ENCODE measurements at places on chromosomes 1 and 21.

DNA sequence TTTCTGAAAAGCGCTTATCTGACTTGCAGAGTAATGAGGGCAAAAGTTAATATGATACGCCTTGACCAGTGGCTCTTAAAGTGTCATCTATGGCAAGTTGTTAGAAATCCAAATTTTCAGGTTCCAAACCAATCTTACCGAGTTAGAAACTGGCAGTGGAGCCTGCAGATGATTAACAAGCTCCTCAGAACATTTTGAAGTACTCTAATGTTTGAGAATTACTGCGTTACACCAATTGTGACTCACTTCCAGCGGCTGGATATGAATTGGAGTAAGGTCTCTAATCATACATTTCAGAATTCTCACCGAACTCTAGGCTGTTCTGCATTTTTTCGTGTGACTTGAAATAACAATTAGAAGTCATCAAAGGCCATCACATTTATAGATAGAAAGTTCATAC lies 73.5 kb upstream of the TMPRSS15 start:
- no peak for DNase-seq

DNA sequence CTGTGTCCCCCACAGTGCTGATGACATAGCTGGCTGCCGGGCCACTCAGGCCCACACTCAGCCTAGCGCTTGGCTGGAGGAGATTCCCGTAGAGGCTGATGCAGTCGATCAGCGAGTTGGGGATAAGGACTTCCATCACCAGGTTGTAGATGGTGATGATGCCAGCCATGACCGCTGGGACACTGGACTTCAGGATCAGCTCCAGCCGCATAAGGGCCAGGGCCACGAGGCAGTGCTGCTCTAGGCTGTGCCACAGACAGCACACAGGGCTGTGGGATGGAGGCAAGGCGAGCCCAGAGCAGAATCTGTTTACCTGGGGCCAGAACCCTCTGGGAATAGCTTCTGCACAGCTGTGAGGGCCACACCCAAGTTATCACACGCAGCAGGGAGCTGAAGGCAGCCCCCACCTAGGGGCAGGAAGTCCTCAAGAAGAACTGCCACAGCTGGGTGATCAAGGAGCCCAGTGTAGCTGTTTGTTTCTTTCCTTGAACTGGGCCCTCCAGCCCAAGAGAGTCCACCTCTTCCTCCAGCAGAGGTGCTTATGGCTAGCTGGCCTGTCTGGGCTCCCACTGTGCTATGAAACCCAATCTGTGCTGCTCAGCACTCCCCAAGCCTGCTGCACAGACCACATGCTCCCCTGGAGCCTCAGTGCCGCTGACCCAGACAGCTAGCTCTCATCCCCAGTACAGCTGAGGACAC lies 6.2 kb downstream of the SLC2A1 start:
- DNase-seq = no peak

- DNase-seq = no peak
Observed at GRCh38 chr1:212539737-212540430, 68.7 kb upstream of the ATF3 start.

GRCh38 chr1:184533049-184533448 lies 146.2 kb downstream of the C1orf21 start:
- DNase-seq = no peak

DNA sequence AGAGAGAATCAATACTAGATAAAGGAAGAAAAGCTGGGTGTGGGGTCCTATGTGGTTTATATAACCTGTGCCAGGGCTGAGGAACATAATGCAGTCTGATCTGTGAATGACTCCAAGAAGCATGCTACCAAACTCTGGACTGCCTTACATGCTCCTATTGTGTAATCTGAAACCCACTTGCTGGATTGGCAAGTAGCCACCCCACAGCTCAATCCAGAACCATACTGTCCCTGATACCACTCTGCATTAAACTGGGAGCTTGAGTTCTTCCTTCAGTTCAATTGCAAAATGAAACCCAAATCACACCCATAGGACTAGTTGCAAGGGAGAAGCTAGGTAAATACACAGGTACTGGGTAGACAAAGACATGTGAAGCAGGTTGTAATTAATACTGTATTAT lies 115.4 kb upstream of the NEGR1 start:
- DNase-seq = no peak

DNA sequence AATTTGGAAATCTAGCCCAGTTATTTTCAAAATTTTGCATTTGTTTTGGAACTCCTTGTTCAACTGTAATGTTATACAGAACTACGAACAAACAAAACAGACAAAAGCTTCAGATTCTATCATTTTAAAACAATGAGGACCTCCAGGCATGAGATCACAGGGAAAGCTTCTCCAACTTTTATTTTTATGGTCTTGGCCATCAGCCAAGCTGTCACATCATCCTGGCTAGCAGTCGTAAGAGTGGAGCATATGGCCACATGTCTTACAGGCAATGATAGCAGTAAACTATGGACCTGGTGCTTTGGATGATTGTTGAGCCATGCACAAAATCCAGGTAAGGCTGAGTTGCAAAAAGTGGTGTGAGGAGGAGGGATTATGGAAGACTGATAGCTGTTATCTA lies 299.6 kb downstream of the LMX1A start:
- no peak for DNase-seq

DNA sequence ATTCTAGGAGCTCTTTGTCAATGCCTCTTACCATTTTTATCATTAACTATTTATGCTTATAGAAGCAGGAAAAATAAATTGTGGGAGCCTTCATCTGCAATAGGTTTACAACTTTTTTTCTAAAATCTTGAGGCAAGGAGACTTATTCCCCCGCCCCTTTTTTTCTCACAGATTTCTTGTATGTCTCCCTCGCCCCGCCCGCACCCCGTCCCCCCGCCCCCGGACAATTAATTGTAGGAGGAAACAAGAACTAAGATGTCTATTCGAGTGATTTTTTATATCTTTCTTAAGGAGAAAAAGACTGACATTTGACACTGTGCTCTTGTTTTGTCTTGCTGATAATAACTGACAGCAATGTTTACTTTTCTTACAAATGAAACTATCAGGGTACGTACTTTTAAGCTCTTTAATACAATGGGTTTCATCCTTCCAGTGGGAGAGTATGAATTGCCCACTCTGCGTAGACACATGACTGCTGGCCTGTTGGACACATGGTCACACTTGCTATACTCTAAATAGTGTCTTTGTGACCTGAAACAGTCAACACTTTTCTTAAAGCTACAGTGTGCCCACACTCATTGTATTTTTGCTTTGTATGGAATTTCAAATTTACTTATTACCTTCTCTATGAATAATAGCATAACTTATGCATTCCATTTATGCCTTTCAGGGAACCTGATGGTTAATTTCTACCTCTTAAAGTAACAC lies 1.5 kb upstream of the IVNS1ABP start:
- no peak for DNase-seq

DNA sequence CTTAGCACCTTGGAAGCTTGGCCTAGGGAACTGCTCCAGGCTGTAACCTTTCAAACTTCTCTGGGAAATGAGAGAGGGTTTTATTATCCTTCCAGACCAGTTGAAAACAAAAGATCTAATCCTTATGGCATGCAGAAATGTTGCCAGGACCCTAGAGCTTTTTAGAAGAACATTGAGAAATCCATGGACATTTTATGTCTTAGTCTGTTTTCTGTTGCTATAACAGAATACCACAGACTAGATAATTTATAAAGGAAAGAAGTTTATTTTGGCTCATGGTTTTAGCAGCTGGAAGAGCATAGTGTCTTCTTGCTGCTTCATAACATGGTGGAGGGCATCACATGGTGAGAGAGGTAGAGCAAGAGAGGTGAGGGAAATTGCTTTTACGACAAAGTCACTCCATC lies 25.8 kb downstream of the OSBPL9 start:
- DNase-seq = no peak

DNA sequence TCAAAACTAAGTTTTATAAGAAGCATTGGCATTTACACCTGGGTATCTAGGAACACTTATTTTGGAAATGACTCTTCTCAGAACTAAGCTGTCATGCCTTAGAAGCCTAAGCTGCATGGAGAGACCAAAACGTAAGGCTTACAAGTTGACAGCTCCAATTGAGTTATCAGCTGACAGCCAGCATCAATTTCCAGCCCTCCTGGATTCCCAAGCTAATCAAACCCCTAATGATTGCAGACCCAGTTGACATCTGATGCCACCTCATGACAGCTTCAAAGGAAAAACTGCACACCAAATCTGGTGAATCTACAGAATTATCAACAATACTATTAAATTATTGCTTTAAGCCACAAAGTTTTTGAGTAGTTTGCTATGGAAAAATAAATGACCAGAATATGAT lies 187.6 kb upstream of the PRMT6 start:
- DNase-seq = no peak

GRCh38 chr1:223153177-223154119 lies 10.4 kb upstream of the TLR5 start:
- DNase-seq = no peak

GRCh38 chr1:168088511-168089325 lies 48.0 kb downstream of the GPR161 start:
- DNase-seq = no peak

DNA sequence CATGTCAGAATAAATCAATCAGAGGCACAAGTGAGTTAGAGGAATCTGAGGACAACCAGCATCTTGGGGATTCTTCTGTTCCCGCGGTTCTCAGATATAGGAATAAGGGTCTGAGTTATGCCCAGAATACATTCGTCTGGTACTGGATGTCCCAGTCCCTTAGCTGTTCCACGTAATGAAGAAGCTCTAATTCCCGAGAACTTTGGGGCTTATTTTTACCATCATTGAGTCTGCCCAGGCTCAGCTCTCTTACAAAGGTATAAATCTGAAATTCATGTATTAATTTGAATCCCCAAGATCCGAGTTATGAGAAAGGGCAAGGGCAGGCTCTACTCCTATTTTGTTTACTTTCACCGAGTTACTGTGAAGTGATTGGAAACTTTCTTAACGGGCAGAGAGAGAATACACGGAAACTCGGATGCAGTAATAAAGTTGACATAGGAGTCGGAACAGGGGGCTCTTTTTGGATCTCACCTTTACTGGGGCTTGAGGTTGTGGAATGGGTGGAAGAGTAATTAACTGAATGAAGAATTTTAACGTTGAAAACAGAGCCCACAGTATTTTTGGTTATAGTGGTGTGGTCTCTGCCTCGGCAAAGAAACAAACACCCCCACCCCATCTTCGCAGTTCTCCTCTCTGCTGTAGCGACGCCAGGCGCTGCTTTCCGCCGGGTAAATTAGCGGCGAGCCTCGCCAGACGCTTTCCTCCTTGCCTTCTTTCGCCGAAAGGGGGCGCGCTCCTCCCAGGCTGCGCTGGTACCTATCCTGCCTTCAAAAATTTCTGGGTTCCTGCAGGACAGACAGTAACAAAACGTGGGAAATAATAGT lies 7.1 kb downstream of the PRRX1 start:
- no peak for DNase-seq

GRCh38 chr1:54257346-54257620 lies 57.3 kb downstream of the MRPL37 start:
- DNase-seq = no peak

DNA sequence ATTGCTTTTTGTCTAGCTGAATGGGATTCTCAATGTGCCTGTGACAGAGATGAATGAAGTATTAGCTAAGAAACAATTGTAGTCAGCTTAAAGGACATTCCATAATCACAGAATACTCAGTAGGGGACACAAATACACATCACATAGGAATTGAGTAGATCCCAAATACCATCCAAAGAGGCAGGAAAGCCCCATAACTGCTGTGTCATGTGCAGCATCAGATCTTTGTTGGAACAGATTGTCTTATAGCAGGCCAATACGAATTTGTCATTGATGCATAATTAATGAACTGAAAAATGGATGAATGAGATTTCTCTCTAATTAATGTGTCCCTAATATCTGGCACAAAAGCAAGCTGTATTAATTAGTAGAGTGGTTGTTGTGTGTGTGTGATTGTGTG lies 82.3 kb upstream of the S1PR1 start:
- no peak for DNase-seq

DNA sequence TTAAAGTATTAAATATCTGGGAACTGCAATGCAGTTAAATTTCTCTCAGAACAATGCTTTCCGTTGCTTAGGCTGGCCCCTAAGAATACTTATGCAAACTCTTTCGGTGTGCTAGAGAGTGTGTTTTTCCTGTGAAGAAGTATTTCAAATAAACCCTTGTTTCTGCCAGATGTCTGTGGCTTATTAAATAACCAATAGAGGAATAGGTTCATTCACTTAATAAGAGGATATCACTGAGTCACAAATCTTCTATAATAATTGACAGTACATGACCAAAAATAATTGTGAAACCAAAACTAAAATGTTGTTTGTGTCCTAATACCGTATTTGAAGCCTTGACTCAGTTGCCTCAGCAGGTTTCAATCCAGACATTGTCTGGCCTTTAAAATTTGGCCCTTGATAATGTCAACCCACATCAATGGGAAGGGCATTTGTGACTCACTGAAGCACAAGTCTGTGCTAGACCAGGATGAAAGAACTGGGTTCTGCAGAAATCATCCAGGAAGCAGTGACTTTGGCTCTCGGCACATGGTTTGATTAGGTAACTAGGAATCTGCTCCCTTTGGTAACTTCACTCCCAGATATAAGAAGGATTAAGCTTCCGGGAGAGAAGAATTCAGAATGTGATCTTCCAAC lies 104.2 kb upstream of the BARHL2 start:
- no peak for DNase-seq

DNA sequence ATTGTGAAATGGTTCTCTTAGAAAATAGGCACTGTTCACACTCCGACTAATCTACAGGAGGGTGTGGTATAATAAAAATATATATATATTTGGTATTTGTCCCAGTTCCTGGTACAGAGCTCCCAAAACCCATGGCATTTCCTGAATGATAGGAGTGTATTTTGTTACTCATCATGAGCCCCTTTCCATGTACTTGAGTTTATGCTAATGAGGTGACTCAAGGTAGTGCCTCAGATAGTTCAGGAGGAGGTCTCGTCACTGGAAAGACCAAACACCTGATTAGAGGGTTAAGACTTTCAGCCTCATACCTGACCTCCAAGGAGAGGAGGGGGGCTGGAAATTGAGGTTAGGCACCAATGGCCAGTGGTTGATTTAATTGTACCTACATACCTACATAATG lies 57.9 kb downstream of the TTC3 start:
- DNase-seq = no peak

DNA sequence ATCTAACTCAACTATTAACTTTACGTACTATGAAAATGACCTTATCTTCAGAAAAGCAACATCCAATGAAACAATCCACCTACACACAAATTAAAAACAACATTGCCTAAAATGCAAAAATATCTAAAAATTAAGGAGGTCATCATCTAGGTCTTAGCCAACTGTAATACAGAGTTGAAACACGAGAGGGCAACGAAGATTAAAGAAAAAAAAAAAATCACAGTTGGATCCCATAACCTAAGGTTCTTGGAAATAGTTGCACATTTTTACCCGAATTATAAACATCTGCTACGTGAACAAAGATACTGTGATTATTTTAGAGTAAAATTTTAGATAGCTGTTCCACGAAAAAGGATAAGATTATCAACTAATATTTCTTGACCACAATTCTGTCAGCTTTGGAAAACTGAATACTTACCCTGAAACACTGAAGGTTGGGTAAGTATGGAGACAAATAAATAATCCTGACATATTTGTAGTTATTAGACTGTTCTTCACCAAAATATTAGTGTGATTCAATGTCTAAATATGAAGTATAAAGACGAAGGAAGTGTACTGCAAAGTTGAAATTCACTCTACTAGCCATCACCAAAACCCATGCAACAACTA lies 88.0 kb upstream of the AK4 start:
- no peak for DNase-seq
